ENCODE measurements at places on chromosomes 16 and 17.
A peak's percentile ranks its signal among the peaks of the same experiment; 100 is the strongest.

GRCh38 chr16:84584678-84585077 lies 33.2 kb downstream of the COTL1 start:
- no peaks in the 10 kb centered on the region for H3K36me3 ChIP-seq
- no peak overlapping the region for H3K4me3 ChIP-seq
- peaks cover 10% of the 10 kb centered on the region for H3K27me3 ChIP-seq
- no peak overlapping the region for H3K27ac ChIP-seq

GRCh38 chr16:30621765-30622164 lies 11.6 kb upstream of the ZNF689 start:
- no peaks in the 10 kb centered on the region for H3K36me3 ChIP-seq
- no peak for DNase-seq
- H3K4me1 ChIP-seq = no peaks in the 10 kb centered on the region
- no peak overlapping the region for H3K27ac ChIP-seq
- no peak overlapping the region for H3K4me3 ChIP-seq

- no peaks in the 10 kb centered on the region for H3K4me1 ChIP-seq
- no peaks in the 10 kb centered on the region for H3K36me3 ChIP-seq
- no peaks in the 10 kb centered on the region for H3K27me3 ChIP-seq
- H3K27ac ChIP-seq = no peak overlapping the region
Measured at GRCh38 chr17:70251706-70252105, 82.4 kb downstream of the KCNJ2 start.

DNA sequence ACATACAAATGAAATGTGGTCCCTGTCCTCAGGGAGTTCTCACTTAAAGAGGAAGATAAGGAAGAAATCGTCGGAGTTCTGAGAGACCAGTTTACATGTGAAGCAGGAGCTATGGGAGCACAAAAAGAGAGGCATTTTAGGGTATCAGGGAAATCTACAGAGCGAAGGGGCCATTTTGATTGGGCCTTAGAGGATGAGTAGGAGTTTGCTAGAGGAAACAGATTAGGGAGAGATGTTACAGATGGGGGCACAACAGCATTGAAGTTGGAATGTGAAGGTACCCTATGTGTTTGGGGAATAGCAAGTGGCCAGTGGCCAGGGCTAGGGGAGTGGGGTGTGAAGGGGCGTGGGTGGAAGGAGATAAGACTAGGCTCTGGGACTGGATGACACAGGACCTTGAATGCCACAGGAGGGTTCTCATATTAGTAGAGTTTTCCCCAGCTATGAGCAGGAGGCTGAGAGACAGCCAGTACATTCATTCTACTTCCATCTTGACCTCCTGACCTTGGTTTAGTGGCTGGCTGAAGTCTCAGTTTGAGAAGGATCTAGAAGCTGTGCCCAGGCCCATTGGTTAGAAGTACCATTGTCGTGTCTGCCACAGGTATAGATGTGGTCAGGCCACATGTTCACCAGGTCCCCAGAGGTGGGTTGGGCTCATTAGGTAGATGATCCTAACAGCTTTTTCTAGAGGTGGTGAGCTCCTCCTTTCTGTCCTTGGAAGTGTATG lies 34.8 kb downstream of the CPNE2 start:
- H3K4me3 ChIP-seq = no peak overlapping the region
- H3K27ac ChIP-seq = no peak overlapping the region
- no peak for DNase-seq
- peaks cover 8% of the 10 kb centered on the region for H3K27me3 ChIP-seq
- no peaks in the 10 kb centered on the region for H3K36me3 ChIP-seq

GRCh38 chr16:57667048-57667525 lies 1.0 kb upstream of the ADGRG3 start:
- H3K27ac ChIP-seq = no peak overlapping the region
- H3K4me3 ChIP-seq = no peak overlapping the region
- DNase-seq = no peak
- H3K36me3 ChIP-seq = no peaks in the 10 kb centered on the region

DNA sequence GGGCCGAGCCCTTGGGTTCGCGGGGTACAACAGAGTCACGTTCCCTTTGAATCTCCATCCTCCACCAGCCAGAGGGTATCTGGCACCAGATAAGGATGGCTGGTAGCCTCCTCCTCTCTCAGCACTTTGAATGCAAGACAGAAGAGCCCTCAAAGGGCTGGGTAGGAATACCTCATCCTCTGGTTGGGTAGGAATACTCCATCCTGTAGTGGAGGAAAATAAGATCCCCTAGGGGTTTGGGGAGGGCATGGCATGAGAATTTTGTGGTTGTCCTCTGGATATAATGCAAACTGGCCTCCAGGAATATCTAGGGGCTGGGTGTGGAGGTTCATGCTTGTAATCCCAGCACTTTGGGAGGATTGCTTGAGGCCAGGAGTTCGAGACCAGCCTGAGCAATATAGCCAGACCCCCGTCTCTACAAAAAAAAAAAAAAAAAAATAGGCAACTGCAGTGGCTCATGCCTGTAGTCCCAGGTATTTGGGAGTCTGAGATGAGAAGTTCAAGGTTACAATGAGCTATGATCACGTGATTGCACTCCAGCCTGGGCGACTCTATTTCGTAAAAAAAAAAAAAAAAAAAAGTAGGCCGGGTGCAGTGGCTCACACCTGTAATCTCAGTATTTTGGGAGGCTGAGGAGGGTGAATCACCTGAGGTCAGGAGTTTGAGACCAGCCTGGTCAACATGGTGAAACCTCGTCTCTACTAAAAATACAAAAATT lies 2.7 kb downstream of the IGFBP4 start:
- H3K4me3 ChIP-seq = no peak overlapping the region
- H3K36me3 ChIP-seq = no peaks in the 10 kb centered on the region
- peaks cover 12% of the 10 kb centered on the region for H3K27me3 ChIP-seq
- peaks cover 3% of the 10 kb centered on the region for H3K4me1 ChIP-seq
- no peak overlapping the region for H3K27ac ChIP-seq

DNA sequence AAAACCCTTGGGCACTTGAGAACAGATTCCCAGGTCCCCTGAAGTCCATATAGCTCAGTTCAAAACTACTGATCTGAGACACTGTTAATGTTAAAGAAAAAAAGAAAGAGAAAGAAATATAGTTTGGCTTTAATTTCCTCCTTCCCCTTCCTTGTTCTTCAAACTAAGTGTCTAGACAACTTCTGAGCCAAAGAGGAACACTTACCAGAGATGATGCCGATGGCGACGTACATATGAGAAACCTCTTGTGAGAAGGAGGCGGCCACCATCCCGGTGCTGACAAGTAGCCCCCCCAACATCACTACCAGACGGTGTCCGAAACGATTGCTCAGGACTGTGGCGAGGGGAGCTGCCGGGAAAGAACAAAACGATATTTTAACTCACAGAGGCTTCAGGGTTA lies 17.2 kb downstream of the SLC16A6 start:
- DNase-seq = no peak
- no peak overlapping the region for H3K4me3 ChIP-seq
- H3K27me3 ChIP-seq = no peaks in the 10 kb centered on the region

- no peak for DNase-seq
- peaks cover 9% of the 10 kb centered on the region for H3K4me1 ChIP-seq
- H3K27ac ChIP-seq = no peak overlapping the region
- H3K36me3 ChIP-seq = no peaks in the 10 kb centered on the region
Measured at GRCh38 chr17:65572186-65572580, 10.7 kb upstream of the AXIN2 start.

DNA sequence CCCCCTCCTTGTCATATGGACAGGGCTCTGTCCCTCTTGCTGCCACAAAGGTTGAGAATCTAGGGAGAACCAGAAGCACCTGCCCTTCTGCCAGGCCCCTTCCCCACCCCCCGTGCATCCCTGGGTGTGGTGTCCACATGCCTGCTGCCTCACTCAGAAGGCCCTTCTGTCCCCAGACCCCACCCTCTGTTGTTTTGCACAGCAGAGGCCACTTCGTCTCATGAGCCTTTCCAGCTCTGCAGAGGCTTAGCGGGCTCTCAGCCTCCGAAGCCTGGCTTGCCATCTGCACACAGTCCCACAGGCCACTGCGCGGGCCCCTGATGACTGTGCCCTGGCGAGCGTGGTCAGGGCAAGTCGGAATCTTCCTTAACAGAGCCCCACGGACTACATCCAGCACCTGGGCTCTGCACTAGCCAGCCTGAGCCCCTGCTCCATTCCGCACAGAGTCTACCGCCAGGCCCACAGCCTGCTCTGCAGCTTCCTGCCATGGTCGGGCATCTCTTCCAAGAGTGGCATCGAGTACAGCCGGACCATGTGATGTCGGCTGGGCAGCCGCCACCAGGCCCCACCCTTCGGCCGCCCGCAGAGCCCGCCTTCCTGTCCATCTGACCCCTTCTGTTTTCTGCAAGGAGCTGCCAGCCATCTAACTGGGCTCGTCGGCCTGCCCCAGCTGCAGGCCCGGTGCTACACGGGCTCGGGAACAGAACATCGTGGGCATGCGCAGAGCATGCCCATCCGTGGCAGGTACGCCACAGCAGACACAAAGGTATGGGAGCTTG lies 10.8 kb downstream of the C16orf90 start:
- peaks cover 20% of the 10 kb centered on the region for H3K27me3 ChIP-seq
- H3K4me3 ChIP-seq = peak overlapping the region; percentile 52
- peak; percentile 66 for DNase-seq
- H3K27ac ChIP-seq = peak overlapping the region; percentile 91

DNA sequence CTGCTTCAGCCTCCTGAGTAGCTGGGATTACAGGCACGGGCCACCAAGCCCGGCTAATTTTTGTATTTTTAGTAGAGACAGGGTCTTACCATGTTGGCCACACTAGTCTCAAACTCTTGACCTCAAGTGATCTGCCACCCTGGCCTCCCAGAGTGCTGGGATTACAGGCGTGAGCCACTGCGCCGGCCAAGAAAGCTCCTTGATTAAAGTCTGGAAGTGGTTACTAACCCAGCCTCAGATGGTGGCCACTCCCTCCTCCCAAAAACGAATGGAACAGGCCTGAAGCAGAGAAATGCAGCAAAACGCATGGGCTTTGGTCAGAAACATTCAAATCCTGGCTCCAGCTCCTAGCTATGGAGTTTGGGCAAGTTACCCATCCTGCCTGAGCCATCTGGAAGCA lies 11.3 kb downstream of the FKBP10 start:
- no peaks in the 10 kb centered on the region for H3K36me3 ChIP-seq
- DNase-seq = no peak
- peaks cover 15% of the 10 kb centered on the region for H3K4me1 ChIP-seq
- H3K27me3 ChIP-seq = peaks cover 9% of the 10 kb centered on the region

- H3K27ac ChIP-seq = no peak overlapping the region
- H3K36me3 ChIP-seq = peaks cover 11% of the 10 kb centered on the region
- H3K4me3 ChIP-seq = no peak overlapping the region
- no peak for DNase-seq
- peaks cover 28% of the 10 kb centered on the region for H3K4me1 ChIP-seq
- H3K27me3 ChIP-seq = peaks cover 5% of the 10 kb centered on the region
Measured at GRCh38 chr17:66542967-66543520, 240.6 kb downstream of the PRKCA start.

DNA sequence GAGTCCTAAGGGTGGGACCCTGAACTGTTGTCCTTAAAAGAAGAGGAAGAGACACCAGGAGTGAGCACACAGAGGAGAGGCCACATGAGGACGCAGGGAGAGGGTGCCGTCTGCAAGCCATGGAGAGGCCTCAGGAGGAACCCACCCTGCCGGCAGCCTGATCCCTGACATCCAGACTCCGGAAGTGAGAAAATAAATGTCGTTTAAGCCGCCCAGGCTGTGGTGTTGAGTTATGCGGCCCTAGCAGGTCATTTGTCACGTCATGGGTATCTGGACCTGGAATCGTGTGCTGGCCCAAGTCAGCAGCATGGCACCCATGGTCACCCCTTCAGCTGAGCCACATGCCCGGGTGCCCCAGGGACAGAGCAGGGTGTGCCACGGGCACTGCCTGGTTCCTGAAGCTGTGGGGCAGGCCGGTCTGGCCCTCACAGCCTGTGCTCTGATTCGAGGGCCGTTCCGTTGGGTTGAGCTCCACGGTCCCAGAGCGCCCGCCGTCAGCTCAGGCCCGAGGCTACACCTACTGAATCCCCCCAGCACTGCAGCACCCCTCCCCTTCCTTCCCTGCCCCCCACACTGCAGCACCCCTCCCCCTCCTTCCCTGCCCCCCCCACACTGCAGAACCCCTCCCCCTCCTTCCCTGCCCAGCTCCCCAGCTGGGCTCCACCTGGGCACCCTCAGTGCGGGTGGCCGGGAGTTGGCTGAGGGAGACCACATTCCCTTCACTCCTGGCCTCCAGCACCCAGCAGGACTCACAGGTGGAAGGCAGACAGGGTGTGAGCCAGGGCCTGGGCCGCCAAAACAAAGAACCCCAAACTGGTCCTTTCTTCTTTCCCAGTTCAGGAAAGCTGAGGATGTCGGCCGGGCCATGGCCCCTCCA lies 2.7 kb upstream of the CCDC57 start:
- peaks cover 5% of the 10 kb centered on the region for H3K27me3 ChIP-seq
- peak; percentile 45 for DNase-seq
- H3K4me1 ChIP-seq = no peaks in the 10 kb centered on the region
- no peak overlapping the region for H3K4me3 ChIP-seq

DNA sequence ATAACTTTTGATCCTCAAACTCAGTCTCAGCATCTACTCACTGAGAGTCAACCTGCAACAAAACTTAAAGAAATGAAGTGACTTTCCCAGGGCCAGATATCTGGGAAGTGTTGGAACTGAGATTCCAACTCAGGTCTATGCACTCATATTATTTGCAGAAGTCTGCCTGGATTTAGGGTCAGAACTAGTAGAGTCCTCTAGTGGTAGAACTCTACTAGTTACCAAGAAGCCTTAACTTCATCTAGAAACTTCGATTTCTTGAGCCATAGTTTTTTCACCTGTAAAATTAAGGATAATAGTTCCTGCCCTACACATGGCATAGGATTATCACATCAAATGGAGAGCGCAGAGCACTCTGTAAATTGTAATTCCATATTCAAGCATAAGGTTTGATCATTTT lies 23.4 kb upstream of the KRT24 start:
- H3K36me3 ChIP-seq = no peaks in the 10 kb centered on the region
- H3K27ac ChIP-seq = no peak overlapping the region
- H3K27me3 ChIP-seq = no peaks in the 10 kb centered on the region
- H3K4me1 ChIP-seq = peaks cover 11% of the 10 kb centered on the region
- DNase-seq = no peak

- H3K36me3 ChIP-seq = no peaks in the 10 kb centered on the region
- no peak overlapping the region for H3K27ac ChIP-seq
- H3K4me3 ChIP-seq = no peak overlapping the region
- DNase-seq = no peak
Measured at GRCh38 chr16:57938936-57939871, 31.7 kb downstream of the CNGB1 start.

GRCh38 chr16:73000907-73001521 lies 46.9 kb downstream of the ZFHX3 start:
- H3K4me3 ChIP-seq = no peak overlapping the region
- DNase-seq = no peak
- H3K27ac ChIP-seq = no peak overlapping the region

DNA sequence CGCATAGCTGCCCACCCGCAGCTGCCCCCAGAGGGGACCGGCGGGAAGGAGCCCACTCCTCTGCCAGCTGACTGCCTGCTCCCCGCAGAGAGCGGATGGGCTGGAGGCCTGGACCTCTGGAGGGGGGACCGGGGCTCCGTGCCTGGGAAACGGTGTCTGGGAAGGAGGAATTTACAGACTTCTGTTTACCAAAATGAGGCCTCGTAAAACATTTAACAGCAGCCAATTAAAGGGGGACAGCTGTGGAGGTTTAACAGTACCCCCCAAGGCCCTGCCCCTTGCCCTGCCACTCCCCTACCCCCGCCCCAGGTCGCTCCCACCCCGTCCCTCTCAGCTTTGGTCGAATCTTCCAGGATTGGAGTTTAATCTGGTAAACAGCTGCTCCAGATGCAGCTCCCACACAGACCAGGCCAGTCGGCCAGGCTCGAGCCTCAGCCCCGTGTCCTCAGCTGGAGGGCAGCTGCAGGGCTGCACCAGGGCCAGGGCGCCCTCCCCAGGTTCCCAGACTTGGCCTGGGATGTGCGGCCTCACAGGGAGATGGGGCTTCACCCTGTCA lies 41.1 kb downstream of the BAHCC1 start:
- H3K27me3 ChIP-seq = peaks cover 6% of the 10 kb centered on the region
- no peak overlapping the region for H3K27ac ChIP-seq
- no peak overlapping the region for H3K4me3 ChIP-seq
- DNase-seq = no peak

Data from glutamatergic neuron (in vitro differentiated cells).